Mesendoderm (in vitro differentiated cells): ENCODE measurements at places on chromosomes 5 and 9.

DNA sequence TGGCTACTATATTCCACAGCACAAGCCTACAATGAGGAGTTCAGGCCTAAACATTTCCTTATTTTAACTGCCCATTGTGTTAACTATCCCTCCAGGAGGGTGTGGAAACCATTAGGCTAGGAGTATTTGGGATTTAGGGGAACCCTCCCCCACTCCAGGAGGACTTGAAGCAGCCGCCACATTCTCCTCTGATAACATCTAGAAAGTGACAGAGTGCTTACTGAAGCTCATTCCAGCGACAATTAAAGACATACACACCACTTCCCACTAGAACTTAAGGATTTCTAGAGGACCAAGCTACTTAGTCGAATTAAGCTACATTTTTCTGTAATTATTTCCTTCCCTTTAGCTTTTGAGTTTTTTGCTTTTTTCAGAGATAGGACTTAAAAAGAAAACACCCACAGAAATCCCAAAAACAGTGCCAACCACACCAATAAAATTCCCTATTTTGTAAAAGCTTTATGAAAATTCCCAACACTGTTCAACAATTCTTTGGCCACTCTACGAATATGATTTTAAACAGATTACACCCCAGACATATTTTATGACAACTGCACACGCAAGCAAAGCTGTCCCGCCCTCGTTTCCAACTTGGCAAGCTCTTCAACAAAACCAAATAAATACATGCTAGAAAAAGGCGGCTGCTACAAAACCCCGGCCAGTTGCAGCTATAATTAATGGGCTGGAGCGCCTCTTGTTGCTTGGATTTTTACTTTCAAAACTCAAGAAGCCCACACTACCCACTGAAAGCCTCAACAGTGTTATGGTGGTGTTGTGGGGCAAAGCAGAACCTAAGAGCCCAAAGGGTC, 4.5 kb downstream of the ROR2 start:
- peaks cover 29% of the 10 kb centered on the region for H3K4me1 ChIP-seq
- no peaks in the 10 kb centered on the region for H3K36me3 ChIP-seq
- H3K27me3 ChIP-seq, result no peaks in the 10 kb centered on the region
- peak overlapping the region; percentile 25 for H3K27ac ChIP-seq

- DNase-seq, result no peak
- no peak overlapping the region for H3K4me3 ChIP-seq
- H3K36me3 ChIP-seq, result no peaks in the 10 kb centered on the region
- no peak overlapping the region for H3K27ac ChIP-seq
- no peaks in the 10 kb centered on the region for H3K4me1 ChIP-seq
Measured at GRCh38 chr9:73141282-73141681, 10.4 kb upstream of the ANXA1 start.

DNA sequence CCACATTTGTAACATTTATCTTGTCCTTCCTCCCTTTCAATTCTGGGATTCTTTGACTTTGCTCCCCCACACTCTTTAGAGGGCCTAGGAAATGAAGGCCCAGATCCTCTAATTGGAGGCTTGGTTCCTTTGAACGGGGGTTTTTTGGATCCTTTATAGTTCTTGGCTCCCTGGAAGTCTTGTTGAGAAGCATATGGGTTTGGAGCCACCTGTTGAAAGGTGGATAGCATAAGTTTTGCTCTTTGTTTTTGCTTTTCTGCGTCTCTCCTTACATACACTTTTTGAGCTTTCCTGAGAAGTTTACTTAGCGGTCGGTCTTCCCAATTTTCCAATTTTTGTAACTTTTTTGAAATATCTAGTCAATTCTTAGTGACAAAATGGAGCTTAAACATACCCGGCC, 17.8 kb downstream of the IFT74 start:
- H3K27ac ChIP-seq, result no peak overlapping the region
- peaks cover 1% of the 10 kb centered on the region for H3K4me1 ChIP-seq
- no peaks in the 10 kb centered on the region for H3K36me3 ChIP-seq
- no peak overlapping the region for H3K4me3 ChIP-seq

DNA sequence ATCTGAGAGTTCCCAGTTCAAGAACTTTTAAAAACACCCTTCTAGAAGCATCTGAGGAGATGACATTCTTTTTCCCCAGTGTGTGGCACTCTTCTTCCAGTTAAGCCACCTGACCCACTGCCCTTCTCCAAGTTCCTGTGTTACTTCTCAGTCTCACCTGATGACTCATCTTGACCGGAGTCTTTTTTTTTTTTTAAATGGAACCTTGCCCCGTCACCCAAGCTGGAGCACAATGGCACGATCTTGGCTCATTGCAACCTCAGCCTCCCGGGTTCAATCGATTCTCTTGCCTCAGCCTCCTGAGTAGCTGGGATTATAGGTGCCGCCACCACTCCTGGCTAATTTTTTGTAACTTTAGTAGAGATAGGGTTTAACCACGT, 224.1 kb upstream of the DAB2 start:
- H3K4me3 ChIP-seq, result no peak overlapping the region
- DNase-seq, result peak; percentile 85
- H3K4me1 ChIP-seq, result no peaks in the 10 kb centered on the region
- H3K27ac ChIP-seq, result no peak overlapping the region
- no peaks in the 10 kb centered on the region for H3K27me3 ChIP-seq

- no peak overlapping the region for H3K27ac ChIP-seq
- H3K36me3 ChIP-seq, result peaks cover 1% of the 10 kb centered on the region
- H3K27me3 ChIP-seq, result peaks cover 6% of the 10 kb centered on the region
- DNase-seq, result no peak
Measured at GRCh38 chr9:135086597-135087488, 625 bp upstream of the OLFM1 start.

DNA sequence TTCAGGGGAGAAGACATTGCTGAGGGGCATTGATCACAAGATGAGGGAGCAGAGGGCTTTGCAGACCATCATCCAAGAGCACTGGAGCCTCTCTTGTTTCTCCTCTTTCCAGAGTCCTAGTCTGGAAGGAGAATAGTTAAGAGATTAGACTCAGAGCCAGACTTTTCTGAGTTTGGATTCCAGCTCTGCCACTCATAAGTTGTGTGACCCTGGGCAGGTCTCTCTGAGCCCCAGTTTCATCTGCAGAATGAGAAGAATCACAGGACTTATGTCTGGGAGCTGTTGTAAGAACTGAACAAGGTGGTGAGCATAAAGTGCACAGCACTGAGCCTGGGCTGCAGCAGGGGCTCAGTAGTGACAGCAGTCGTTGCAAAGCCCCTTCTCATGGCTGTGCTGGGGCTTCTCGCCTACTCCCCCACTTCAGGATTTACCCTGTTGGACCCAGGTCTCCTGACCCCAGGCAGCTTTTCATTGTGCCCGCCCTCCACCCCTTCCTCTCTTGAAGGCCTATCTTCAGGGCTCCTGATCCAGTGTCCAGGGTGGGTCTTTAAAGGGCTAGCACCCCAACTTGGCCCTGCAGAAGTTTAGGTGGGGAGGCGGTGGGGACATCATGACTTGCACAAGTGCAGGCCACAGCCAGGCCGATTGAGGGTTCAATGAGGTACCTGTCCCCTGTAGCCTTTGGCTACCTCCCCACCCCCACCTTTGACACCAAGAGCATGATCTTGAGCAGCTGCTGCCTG, 1.5 kb downstream of the SYNPO start:
- no peaks in the 10 kb centered on the region for H3K27me3 ChIP-seq
- no peak overlapping the region for H3K4me3 ChIP-seq
- H3K36me3 ChIP-seq, result no peaks in the 10 kb centered on the region
- H3K4me1 ChIP-seq, result peaks cover 22% of the 10 kb centered on the region

DNA sequence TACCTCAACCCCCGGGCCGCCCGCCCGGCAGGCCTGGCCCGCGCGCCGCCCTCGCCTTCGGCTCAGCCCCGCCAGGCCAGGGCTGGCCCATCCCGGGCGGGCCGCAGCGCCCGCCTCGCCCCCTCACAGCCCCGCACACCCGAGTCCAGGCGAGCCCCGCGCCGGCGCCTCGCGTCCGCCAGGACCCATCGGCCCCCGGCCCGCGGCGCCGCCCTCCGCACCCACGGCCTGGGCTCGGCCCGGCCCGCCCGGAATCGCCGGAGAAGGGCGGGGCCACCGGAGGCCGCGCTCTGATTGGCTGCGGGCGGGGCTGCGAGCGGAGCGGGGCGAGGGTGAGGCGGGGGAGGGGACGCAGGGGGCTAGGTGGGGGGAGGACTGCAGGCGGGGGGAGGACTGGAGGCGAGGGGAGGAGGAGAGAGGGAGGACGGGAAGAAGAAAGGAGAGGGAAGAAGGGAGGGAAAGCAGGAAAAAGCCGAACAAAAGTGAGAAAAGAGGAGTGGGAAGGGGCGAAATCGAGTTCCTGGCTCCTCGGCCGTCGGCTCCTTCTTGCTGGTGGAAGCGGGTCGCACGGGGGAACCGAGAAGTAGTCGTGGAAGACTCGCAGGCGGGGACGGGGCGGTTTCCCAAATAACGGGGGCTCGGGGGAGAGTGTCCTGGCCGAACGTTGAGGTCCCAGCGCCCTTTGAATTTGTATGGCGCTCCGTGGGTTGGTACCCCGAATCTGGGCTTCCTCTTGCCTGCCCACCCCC, 472 bp upstream of the UBTD2 start:
- DNase-seq, result peak; percentile 92
- H3K36me3 ChIP-seq, result no peaks in the 10 kb centered on the region
- no peaks in the 10 kb centered on the region for H3K4me1 ChIP-seq
- H3K27ac ChIP-seq, result peak overlapping the region; percentile 95

DNA sequence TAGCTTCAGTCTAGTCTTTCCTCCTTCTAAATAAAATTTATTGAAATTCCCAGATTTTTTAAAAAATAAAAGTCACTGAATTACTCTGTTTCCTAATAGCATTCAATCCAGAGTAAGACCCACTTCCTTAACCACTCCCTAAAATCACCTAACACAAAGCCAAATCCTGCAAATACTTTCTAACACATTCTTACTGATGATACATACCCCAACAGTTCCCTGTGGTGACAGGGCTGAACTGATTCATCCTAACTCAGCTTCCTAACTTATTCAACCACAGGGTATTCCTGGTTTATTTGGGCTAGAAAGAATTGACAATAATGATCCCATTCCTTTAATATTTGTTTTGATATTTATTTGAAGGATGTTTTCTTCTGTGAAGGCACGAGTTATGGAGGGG, 40.7 kb upstream of the ZNF300 start:
- H3K27me3 ChIP-seq, result no peaks in the 10 kb centered on the region
- DNase-seq, result no peak
- no peaks in the 10 kb centered on the region for H3K36me3 ChIP-seq
- H3K27ac ChIP-seq, result no peak overlapping the region

DNA sequence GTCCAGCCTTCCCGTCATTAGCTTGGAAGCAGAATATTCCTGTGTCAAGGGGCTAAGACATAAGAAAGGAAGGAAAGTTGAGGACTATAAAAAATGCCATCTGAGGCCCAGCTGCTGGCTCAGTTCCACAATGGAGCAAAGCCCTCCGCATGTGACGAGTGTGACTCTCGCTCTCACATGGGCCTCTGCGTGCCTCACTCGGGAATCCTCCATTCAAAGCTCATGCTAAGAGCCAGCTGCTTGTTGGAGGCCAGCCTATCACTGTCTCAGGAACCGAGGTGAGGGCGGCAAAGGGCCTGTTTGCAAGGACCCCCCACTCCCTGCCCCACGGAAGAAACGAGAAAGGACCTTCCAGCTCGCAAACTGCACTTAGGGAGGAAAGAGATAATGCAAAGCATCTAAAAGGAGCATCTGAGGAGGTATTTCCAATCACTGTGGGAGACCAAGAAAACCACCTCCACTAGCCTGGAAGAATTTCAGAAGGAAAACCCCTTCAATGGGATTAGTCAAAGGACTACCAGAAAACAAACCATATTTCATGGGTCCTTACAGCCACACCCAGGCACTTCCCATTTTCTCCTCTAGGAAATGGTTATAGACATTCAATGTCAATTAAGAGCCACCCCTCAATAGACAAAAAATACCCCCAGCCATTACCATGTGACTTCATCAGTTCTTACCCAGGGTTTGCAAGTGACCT, 95.3 kb downstream of the PRRT1B start:
- H3K4me1 ChIP-seq, result no peaks in the 10 kb centered on the region
- no peak overlapping the region for H3K27ac ChIP-seq
- no peaks in the 10 kb centered on the region for H3K36me3 ChIP-seq
- no peak overlapping the region for H3K4me3 ChIP-seq
- no peak for DNase-seq
- no peaks in the 10 kb centered on the region for H3K27me3 ChIP-seq

- H3K4me3 ChIP-seq, result no peak overlapping the region
- no peaks in the 10 kb centered on the region for H3K36me3 ChIP-seq
- H3K4me1 ChIP-seq, result peaks cover 5% of the 10 kb centered on the region
- no peak for DNase-seq
- H3K27me3 ChIP-seq, result no peaks in the 10 kb centered on the region
Measured at GRCh38 chr9:130846487-130847305, 11.6 kb downstream of the ABL1 start.

DNA sequence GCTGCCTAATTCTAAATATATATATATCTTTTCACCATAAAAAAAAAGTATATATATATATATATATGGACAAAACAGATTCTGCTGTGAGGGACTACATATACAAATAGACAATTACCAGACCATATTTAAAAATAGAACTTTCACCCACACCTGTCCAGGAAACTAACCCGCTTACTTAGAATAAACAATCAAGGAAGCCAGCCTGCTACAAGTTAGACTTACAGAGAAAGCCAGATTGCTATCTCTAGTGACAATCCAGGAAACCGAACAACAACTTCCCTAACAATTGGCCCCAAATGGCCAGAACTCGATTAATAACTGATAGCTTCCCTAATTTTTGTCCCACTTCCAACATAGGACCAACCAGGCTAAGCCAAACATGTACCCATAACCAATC, 5.9 kb downstream of the GLDC start:
- no peak for DNase-seq
- H3K27ac ChIP-seq, result no peak overlapping the region
- H3K4me3 ChIP-seq, result no peak overlapping the region
- no peaks in the 10 kb centered on the region for H3K27me3 ChIP-seq
- H3K36me3 ChIP-seq, result no peaks in the 10 kb centered on the region
- no peaks in the 10 kb centered on the region for H3K4me1 ChIP-seq

- H3K27me3 ChIP-seq, result peaks cover 73% of the 10 kb centered on the region
- no peak overlapping the region for H3K27ac ChIP-seq
- H3K4me3 ChIP-seq, result no peak overlapping the region
- DNase-seq, result no peak
- no peaks in the 10 kb centered on the region for H3K4me1 ChIP-seq
Measured at GRCh38 chr5:88681211-88681803, 201.7 kb downstream of the MEF2C start.

DNA sequence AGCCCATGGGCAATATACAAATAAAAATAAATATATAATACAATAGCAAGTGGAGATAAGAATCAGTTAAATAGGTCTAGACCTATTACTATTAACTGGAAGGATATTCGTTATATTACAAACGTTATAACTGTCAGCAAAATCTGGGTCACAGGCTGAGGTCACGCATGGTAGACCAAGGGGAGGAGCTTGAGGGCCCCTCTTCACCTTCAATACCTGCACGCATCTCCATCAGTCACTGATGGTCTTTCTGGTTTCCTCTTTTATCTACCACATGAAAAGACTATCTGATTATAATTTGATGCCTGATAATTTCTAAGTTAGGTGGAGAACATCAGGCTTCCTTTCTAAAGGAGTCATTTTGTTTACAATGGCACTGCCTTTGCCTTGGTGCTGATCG, 43.2 kb downstream of the MAT2B start:
- no peaks in the 10 kb centered on the region for H3K27me3 ChIP-seq
- no peak overlapping the region for H3K27ac ChIP-seq
- H3K4me3 ChIP-seq, result no peak overlapping the region
- no peaks in the 10 kb centered on the region for H3K4me1 ChIP-seq
- no peak for DNase-seq
- no peaks in the 10 kb centered on the region for H3K36me3 ChIP-seq
